ENCODE measurements at places on chromosomes 3 and 15. TPM values are rescaled to one million over a fixed set of nuclear protein-coding genes. Genes with fewer than 3 reads are reported as not detected.

The ITIH1 gene
- 0.49 TPM for total RNA-seq

The CPN2 gene
- total RNA-seq = 0.12 TPM

DNA sequence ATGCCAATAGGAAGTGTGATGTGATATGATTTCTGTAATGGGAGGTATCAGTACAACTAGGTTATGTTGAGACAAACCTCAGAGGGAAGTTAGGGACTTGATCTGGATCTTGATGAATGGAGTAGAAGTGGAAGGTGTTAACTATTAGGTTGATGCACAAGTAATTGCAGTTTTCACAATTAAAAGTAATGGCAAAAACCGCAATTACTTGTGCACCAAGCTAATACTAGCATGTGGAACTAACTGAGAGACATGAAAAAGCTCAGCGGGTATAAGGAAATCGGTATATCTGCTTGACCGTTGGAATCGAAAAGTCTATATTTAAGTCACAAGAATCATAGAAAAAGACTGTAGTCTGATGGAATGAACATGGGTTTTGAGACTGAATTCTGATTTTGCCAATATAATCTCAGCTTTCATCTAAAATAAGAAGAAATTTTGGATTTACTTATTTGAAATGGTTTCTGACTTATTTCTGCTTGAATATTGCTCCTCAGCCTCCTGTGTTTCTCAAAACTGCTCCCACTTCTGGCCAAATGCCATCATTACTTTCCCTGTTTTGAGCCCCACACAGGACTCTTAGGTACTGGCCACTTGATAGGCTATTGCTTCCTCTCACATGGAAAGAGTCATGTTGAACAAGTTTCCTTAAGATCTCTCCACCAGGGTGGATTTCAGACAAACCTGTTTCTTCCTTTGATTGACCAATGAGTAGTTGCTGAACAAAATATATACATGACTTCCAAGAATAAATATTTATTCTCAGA, 271.5 kb upstream of the COL8A1 start:
- H3K27me3 ChIP-seq = no peaks in the 10 kb centered on the region
- no peak for DNase-seq
- H3K27ac ChIP-seq = no peak overlapping the region
- no peaks in the 10 kb centered on the region for H3K36me3 ChIP-seq

GRCh38 chr3:195768414-195768813, 43.3 kb downstream of the MUC4 start:
- H3K4me3 ChIP-seq = no peak overlapping the region
- no peaks in the 10 kb centered on the region for H3K4me1 ChIP-seq
- no peaks in the 10 kb centered on the region for H3K27me3 ChIP-seq
- no peak for DNase-seq
- no peak overlapping the region for H3K27ac ChIP-seq
- H3K36me3 ChIP-seq = no peaks in the 10 kb centered on the region

DNA sequence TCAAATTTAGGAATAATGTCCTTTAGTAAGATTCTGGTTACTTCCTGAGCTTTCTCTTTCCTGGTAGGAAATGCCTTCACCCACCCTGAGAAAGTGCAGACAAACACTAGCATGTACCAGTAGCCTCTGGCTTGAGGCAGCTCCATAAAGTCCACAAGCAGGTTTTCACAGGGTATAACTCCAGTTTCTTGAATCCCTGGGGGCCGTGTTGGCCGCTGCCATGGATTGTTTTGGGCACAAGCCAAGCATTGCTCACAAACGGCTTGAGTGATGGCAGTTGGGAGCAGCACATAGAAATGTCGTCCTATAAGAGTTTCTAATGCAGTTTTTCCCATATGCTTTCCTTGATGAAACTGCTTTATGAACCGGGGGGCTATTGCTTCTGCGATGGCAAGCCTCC, 164.1 kb downstream of the STXBP5L start:
- H3K36me3 ChIP-seq = no peaks in the 10 kb centered on the region
- no peak for DNase-seq
- H3K27ac ChIP-seq = no peak overlapping the region
- H3K27me3 ChIP-seq = peaks cover 3% of the 10 kb centered on the region
- H3K4me1 ChIP-seq = no peaks in the 10 kb centered on the region
- no peak overlapping the region for H3K4me3 ChIP-seq

GRCh38 chr15:40310001-40310959, 2.5 kb upstream of the PLCB2 start:
- no peaks in the 10 kb centered on the region for H3K27me3 ChIP-seq
- peaks cover 71% of the 10 kb centered on the region for H3K4me1 ChIP-seq
- no peak overlapping the region for H3K27ac ChIP-seq
- no peak overlapping the region for H3K4me3 ChIP-seq
- peaks cover 3% of the 10 kb centered on the region for H3K36me3 ChIP-seq

Data from T-cell (primary cell).